PC-9 (cell line): ENCODE measurements at places on chromosomes 5 and 9. TPM values are rescaled to one million over a fixed set of nuclear protein-coding genes. Genes with fewer than 3 reads are reported as not detected.

The EGFLAM gene
- total RNA-seq, result not detected in 2 replicates

DNA sequence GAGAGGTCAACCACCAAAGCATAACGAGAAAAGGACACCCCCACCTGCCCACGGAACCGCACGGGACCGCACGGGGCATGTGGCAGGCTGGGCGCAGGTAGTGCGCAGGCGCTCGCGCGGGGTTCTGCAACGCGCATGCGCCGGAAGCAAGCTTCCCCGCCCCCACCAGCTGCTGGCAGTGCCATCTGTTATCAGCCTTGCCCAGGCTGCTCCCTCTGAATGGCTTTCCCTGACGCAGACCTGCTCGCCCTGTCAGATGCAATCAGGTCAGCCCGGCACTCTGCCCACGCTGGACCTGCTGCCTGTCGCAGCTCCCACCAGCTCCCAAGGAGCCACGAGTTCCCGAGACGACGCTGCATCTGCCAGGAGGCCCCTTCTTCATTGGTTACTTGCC lies 22.8 kb downstream of the PTCH1 start:
- no peak overlapping the region for H3K4me3 ChIP-seq
- no peaks in the 10 kb centered on the region for H3K4me1 ChIP-seq
- H3K27ac ChIP-seq, result no peak overlapping the region
- H3K36me3 ChIP-seq, result no peaks in the 10 kb centered on the region
- DNase-seq, result no peak

- no peak overlapping the region for H3K27ac ChIP-seq
- no peak for DNase-seq
- peaks cover 5% of the 10 kb centered on the region; the same call in 1 of the 2 replicates for H3K36me3 ChIP-seq
Measured at GRCh38 chr9:133045132-133045531, 14.3 kb downstream of the GTF3C5 start.

DNA sequence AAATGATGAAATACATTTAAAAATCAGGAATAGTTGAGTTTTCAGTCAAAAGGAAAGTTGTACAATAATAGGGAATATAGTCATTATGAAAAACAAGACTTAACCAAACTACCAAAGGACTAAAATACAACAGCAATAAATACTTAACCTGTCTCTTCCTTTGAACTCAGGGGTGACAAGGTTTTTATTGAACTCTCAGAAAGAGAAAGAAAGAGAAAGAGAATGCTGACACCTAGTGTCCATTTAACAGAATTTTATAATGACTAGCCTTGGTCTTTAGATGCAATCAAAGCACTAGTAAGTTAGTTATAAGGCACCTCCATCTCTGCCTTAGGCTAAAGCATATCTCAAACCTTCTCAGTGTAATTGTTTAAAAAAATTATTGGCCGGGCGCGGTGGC lies 47.5 kb downstream of the UIMC1 start:
- no peak for DNase-seq
- H3K27me3 ChIP-seq, result no peaks in the 10 kb centered on the region
- H3K27ac ChIP-seq, result no peak overlapping the region
- H3K4me3 ChIP-seq, result no peak overlapping the region
- H3K4me1 ChIP-seq, result no peaks in the 10 kb centered on the region

DNA sequence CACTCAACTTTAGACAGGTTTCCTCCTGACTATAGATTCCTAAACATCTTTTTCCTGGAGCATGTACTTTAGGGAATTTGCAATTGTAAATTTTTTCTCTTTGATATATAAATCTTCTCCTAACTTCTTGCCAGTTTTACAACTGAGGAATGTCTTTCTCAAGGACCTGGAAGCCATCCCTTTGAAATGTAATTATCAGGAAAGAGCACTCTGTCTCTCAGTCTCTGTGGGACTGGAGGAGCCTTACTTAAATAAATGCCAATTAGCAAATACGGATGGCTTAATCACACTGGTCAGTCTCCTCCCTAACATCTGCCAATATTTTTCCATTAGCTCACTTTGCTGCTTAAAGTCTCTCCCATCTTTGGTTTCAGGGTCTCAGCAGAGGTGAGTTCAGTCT lies 344.3 kb upstream of the ARRDC3 start:
- H3K4me1 ChIP-seq, result no peaks in the 10 kb centered on the region
- no peaks in the 10 kb centered on the region for H3K27me3 ChIP-seq
- no peak overlapping the region for H3K27ac ChIP-seq
- no peak for DNase-seq

DNA sequence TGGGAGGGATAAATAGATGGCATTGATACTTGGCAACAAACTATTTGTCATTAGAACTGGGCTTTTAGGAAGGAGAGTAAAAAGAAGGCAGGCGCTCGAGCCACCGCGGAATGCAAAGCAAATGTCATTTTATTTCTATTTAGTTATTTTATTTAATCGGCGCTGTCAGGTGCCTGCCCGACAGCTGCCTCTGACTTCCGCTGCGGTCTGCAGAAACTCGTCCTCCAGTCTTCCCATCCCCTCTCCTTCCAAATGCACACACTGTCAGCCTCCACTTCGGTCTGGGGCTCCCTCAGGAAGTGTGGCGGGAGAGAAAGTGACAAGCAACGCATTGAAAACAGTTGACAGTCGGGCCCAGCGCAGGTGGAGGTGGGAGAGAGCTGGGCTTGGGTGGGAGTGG lies 29.3 kb downstream of the ASS1 start:
- H3K36me3 ChIP-seq, result no peaks in the 10 kb centered on the region
- DNase-seq, result no peak
- no peak overlapping the region for H3K27ac ChIP-seq
- no peaks in the 10 kb centered on the region for H3K4me1 ChIP-seq

DNA sequence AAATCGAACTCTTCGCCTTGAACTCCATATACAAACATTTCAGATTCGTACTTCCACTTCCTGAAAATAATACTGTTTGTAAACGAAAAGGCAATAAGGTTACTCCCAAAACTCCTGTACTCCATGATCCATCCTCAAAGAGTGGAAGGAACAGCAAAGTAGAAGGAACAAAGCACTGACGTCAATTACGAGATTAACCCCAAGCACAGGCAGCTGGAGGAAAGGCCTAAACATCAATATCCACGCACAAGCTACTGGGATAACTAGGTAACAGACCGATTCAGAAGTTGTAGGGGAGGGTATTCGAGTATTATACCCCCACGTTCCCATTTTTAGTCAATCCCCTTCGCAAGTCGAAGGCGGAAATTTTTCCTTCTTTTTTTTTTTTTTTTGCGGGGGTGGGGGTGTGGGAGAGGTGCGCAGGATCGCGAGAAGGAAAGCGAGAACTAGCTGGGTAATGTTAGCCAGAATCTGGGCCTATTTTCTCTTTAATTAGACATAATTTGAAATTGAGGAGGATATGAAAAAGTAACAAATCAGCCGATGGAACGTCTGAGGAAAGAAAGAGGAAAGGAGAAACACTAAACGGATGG lies 909 bp downstream of the AFF4 start:
- H3K4me1 ChIP-seq, result peaks cover 23% of the 10 kb centered on the region
- H3K4me3 ChIP-seq, result peak overlapping the region; percentile 80
